ENCODE measurements at places on chromosomes 3 and 15.

DNA sequence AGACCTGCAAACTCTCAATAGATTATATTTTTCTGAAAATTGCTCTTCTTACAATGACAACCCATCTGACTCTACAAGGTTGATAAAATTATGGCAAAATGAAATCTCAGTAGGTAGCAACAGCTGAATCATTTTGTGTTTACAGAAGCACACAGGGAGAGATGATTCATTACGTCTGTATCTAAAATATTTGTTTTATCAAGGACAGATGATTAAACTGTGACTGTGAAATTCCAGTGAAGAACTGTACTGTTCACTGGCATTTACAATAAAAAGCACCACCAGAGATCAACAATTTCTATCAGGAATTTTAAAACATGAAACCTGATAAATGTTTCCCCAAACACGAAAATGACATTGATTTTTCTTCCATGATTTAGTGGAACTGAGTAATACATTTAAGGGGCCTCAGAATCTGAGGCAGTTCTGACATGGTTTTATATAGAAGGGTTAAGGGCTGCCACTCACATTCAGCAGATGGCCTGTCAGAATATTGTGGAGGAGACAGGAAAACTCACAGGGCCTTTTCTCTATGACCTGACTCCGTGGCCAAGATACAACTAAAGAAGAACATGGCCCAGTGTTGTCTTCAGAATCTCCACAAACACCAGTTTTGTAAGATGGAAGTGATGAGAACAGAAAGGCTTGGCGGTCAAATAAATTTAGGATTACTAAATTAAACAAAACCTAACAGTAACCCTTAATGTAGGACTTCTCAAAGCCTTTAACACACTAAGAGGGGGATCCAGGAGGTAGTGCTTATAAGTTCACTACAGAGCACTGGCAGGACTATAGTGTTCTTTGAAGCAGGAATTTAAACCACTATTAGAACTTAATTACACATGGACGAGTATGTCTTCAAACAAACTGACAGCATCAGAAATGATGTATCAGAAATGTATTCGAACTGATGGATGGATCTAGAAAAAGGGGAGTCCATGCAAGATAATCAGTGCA lies 25.9 kb downstream of the RAD18 start:
- DNase-seq, result no peak

GRCh38 chr3:100099621-100100020 lies 14.7 kb downstream of the FILIP1L start:
- no peak for DNase-seq

DNA sequence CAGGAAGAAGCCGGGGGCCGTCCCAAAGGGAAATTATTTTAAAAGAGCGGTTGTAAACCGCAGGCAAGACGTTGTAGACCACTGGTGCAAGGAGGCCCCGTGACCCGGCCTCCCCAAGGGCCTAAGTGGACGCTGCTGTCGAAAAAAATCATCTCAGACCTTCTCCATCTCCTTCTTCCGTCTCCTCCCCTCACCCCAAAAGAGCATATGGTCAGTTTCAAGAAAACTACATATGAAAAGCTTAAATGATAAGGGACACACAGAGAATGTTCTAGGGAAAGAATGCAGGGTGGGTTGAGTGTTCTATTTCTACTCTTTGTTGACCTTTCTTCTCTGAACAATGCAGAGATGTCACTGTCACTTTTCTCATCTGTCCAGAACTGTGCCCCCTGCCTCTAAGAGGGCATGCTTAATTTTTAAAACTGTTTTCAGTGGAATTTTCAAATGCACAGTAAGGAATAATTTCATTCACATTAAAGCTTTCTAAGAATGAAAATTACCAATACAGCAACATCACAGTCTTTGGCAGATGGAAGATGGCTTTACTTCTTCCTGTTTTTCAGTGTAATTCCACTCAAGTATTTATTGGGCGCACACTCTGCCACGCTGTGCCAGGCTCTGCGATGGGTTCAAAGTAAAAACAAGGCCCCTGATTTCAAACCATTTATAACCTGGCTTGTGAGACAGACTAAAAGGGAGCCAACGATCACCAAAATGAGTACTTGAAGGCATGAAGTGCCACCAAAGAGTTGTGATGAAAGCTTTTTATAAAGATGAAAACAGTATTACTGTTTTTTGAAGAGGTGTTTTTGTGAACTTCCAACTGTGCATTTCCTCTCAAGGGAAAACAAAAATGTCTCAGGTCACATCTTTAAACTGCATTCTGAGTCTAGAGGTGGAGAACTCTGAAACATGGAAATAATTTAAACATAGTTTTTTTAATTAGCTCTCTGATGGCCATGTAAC lies 891 bp upstream of the TOP2B start:
- no peak for DNase-seq

DNA sequence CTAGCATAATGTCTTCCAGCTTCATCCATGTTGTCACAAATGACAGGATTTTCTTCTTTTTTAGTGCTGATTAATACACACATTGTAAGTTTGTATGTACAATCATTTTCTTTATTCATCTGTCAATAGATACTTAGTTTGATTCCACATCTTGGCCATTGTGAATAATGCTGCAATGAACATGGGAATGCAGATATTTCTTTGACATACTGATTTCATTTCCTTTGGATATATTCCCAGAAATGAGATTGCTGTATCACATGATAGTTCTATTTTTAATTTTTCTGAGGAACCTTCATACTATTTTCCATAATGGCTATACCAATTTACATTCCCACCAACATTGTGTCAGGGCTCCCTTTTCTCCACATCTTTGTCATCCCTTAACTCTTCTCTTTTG lies 117.9 kb downstream of the MEIS2 start:
- DNase-seq, result no peak

GRCh38 chr3:142095841-142096240 lies 53.5 kb downstream of the TFDP2 start:
- DNase-seq, result no peak

- no peak for DNase-seq
Measured at GRCh38 chr15:74127954-74128784, 2.2 kb upstream of the ISLR2 start.

DNA sequence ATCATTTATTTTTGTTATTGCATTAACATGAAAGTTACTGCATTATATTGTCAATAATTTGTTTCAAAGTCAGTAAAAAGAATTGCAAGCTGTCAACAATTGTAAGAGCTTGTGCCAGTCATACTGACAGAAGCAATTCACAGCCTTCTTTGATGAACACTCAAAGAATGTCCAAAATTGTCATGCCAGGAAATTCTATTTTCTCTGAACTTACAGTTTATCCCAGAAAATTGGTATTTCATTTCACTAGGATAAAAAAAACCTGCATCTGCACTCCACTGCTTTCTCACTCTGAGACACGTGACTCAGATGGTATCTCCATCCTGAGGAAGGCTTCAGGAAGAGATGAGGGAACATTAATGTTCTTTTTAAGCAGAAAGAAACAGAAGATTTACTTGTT lies 332.6 kb upstream of the CCDC54 start:
- DNase-seq, result no peak

DNA sequence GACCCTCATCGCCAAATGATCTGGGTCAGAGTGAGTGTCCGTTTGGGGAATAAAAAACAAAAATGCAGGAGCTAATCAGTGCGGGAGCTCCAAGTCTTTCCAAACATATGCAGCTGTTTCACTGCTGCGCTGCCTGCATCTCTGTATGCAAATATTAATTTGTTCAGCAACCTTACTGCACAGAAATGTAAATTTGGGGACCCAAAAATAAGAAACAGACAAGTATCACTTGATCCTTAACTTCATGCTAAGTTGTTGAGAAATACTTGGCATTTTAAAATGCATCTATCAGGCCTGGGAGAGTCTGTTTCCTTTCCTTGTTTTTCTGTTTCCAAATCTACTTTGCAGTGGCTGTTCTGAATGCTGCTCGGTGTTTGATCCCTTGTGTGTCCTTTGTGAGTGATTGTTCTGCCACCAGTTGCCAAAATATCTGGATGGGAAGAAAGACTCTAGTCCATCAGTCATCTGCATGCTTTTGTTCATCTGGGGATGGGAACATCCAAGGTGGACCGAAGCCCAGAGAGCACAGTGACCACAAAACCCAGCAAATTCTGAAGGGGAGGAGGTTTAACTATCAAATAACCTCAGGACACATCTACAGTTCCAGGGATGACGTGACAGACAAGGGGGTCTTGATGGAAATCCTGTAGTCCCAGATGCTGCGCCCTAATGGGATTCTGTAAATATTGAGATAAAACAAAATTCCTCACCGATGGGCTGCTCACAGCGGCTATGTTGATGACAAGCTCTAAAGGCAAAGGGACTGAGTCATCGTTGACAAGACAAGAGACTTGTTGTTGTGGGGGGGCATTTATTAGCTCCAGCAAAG lies 199.5 kb upstream of the WNT5A start:
- no peak for DNase-seq

DNA sequence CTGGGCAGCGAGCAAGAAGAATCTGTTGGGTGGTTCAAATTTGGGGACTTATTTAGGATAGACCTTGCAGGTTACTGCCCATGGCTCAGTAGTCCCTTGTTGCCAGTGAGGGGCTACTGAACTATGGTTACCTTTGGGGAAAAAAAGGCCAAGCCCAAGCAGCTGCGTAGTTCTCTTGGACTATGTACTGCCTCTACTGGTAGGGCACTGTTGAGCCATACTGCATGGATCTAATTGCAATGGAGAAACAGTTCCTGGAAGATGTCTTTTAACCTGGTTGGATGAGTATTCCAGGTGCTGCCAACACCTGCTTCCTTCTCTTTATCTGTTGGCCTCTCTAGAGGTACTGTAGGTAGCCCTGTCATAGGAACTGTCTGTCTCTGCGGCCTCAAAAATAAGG lies 671.9 kb upstream of the CBLB start:
- no peak for DNase-seq

DNA sequence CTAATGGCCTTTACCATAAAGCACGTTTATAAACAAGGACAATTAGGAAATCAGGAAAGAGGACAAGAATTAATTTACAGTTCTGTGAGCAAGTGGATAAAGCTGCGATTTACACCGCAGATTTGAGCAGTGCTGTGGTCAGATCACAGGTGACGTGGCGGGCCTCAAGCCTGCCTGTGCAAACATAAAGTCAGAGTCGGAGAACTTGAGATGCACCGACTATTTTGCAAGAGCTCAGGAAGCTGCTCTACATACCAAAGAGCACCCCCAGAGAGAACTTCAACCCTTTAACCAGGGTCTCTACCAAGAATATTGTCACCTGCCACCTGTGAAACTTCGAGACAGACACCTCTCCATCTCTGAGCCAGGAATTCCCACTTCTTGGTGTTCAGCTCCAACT lies 35.7 kb downstream of the MECOM start:
- no peak for DNase-seq

GRCh38 chr3:49359623-49360022 lies 1.5 kb upstream of the GPX1 start:
- no peak for DNase-seq

DNA sequence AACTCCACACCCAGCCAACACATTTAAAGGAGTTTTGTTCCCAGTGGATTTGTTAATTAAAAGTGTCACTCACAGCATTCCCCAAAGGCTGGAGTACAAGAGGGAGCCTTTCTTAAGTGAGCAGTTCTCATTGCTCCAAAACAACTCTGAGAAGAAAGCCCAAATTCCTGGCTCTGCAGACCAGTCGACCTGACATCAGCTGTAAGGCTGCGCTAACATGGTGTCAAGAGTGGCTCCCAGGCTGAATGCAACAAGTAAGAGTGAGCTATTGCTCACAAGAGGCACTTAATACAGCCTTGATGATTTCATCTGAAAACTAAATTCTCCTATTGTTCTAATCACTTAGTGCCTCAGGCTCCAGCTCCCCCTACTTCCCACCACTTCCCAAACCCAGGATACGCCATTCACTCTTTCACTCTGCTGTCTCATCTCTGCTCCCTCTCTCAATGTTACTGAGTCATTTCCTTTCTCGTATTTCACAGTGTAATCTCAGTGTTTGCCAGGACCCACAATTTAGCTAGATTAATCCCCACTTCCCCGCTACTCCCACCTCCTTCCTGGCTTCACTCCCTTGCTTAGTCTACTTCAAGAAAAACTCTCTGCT lies 81.8 kb downstream of the WWTR1 start:
- no peak for DNase-seq

DNA sequence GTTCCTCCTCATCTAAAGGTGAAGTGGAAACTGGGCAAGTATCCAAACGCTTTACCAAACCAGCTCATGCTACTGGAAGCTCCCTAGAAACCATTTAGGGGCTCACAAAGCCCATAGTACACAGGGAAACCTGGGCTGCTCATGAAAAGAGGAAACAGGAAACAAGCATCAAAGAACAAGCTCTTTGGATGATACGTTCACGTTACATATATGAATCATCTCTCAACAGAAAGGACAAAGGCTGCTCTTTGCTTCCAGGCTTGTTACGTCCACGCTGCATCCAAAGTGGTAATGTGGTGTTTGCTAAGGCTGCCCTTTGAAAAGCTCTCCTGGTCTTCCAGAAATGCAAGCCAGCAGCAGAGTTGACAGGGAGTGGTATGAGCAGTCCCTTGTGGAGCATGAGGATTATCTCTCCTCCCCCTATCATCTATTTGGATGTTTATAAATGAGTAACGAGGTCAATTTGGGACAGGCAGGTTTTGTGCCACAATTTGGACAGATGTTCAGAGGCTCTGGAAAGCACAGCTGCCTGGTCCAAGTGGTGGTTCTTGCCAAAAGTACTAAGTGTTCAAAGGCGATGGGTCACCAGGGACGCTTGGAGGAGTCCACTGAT lies 98.0 kb upstream of the RORA start:
- DNase-seq, result no peak

DNA sequence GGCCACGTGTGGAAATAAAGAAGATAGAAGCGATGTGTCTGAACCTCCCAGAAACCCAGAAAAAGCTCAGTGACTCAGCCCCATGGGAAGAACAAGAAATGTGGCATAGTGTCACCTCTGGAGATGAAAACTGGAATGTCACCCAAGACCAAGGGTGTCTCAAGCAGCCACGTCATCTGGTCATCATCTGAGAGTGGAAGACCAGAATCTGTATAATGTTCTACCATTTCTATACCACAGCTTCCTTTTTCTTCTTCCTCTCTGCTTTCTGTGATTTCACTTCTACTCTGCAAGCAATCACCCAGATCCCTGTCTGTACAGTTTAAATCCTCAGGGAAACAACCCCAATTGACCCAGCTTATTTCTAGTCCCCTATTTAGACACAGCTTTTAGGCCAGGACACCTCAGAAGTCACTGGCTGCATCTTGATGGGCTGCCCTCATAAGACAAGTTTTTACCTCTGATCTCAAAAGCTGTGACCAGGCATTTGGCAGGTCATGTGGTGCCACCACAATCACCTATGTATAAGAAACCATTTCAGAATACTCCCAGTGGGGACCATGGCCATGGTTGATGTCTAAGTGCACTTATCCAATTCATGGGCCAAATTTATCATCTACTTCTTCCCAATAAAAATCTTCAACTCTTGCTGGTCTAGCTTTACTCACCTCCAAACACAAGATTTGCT lies 278.5 kb upstream of the UMPS start:
- DNase-seq, result no peak

DNA sequence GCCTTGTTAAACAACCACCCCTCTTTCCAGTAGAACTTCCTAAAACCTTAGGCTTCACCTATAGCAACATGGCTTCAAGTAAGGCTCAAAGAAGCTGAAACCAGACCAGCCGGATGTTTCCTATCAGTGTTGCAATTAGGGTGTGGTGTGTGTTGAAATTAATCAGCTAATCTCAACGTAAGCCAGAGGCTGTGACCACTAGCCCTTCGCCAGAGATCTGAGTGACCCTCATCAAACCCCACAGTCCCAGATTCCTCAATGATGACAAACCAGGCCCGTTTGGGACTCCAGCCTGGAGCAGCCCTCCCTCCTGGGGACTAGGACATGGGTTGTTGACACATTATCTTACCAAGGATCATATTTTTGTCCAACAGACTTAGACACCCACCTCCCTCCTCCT lies 27.3 kb downstream of the CYP11A1 start:
- DNase-seq, result no peak

All from stimulated activated CD4-positive, alpha-beta T cell treated with anti-CD3 and anti-CD28 coated beads, TNF-alpha, amount 100 ng/mL, for 24 hours (primary cell).